GM18507 (cell line): ENCODE measurements at places on chromosomes 7 and 10.

DNA sequence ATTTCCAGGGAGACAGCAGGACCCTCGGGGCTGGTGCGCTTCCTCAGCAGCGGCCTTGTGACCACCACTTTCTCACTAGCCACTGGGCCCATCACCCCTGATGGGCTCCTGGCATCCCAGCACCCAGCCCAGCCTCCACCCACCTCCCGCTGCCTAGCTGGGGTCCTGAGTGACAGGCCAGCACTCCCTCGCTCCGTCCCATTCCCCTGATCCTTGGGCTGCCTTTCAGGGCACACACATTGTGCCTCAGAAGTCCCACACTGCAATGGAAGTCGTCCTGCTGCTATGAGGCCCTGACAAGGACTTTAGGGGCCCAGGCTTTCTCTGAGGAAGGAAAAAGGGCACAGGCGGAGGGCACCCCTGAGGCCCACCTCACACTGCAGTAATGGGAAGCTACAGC is 12.4 kb downstream of the CAMK2B start:
- DNase-seq: no peak

- no peak for DNase-seq
These were observed 4.4 kb downstream of the PTPRE start for GRCh38 chr10:127911218-127911866.

DNA sequence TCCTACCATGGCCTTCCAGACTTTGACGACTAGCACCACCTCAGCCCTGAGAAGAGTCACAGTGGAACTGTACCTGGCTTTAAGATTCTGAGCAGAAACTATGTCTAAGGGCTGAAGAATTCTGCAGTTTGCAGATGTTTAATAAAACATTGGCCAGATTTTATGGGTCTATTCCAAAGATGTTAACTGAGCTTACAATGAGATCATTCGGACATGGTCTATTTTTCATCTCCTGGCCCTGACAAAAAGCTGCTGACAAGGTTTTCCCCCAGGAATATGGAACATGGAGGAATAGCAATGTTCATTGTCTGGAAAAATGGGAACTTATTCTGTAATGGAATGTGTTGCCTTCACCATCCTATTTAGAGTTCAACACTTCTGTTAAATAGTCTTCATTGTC is 66.4 kb downstream of the PTF1A start:
- no peak for DNase-seq

DNA sequence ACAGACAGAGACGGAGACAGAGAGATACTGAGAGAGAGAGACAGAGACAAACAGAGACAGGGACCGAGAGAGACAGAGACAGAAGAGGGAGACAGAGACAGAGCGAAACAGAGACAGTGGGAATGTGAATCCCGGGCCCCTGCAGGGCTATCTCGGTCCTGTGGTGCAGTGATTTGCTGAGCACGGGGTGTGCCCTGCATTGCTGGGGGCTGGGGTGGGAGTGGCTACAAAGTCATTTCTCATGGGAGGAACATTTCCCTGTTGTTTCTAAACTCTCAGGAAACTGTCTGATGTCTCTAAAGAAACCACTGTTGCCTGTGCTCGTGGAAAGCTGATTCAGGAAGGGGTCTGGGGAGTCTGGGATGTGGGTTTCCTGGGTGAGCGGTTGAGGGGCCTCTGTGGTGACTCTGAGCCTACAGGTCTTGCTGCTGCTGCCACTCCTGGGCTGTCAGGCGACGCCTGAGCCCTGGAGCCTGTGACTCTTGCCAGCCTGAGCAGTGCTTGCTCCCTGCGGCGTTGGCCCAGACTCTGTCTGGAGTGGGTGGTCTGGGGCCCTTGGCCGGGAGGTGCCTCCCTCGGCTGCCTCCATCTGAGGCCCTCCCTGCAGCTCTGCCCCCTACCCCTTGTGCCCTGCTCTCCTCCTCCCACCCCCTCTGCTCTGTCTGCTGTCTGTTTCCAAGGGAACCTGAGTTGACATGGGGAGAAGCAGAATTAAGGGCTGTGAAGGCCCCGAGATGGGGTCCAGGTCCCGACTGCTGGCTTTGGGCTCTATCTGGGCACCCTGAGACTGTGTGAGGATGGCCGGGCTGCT is 292.0 kb downstream of the WDR37 start:
- no peak for DNase-seq

GRCh38 chr10:59175538-59176240 is 754 bp upstream of the PHYHIPL start:
- DNase-seq: no peak

- DNase-seq: no peak
These were observed 149.2 kb downstream of the DYNC1I1 start for GRCh38 chr7:95921543-95921942.

DNA sequence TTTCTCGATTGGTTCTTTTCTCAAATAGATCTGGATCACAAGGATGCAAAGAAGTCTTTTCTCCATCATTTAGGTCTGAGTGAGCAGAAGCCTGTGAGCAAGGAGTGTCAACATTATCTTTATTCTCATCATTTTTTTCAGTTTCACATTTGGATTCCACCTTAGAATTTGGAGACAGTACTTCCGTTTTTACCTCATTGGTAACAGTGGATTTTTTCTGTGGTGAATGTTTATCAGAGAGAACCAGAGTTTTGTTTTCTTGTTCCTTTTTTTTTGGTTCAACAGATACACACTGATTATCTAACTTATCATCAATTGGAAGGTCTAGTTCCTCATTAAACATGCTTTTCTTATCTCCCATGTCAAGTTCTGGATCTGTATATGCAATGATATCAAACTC is 151.3 kb downstream of the GALNT11 start:
- DNase-seq: no peak

- DNase-seq: no peak
These were observed 50.5 kb downstream of the VCL start for GRCh38 chr10:74048433-74048832.

GRCh38 chr7:90625562-90625961 is 29.4 kb downstream of the CDK14 start:
- no peak for DNase-seq

DNA sequence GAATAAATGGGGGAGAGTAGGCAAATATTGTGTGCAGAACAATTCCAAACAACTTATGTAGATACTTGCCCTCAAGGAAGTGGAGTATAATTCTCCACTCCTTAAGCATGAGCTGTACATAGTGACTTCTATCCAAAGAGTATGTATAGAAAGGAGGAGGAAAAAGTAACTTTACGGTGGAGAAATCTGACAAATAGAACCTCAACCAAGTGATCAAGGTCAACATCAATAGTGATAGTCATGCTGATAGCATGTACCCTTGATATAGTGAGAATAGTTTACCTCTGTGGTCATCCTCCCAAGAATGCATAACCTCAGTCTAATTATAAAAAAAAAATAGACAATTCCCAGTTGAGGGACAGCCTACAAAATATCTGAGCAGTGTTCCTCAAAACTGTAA is 89.1 kb upstream of the NANOS1 start:
- no peak for DNase-seq

DNA sequence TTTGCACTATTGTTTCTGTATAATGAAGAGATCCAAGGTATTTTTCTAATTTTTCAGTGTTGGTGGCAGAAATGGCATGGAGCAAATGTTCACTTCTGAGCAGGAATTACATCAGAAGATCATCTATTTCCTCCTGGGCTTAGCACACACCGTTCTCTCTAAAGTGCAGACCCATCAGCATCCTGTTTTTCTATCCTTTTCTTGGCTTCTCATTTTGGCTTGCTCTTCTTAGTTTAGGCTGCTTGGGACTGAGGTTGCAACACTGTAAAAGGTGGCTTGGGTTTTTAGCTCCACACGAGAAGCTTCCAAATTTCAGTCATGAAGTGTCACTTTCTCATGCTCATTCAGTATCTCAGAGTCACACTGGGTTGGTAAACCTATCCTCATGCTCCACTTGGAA is 79.9 kb upstream of the SMIM30 start:
- no peak for DNase-seq

DNA sequence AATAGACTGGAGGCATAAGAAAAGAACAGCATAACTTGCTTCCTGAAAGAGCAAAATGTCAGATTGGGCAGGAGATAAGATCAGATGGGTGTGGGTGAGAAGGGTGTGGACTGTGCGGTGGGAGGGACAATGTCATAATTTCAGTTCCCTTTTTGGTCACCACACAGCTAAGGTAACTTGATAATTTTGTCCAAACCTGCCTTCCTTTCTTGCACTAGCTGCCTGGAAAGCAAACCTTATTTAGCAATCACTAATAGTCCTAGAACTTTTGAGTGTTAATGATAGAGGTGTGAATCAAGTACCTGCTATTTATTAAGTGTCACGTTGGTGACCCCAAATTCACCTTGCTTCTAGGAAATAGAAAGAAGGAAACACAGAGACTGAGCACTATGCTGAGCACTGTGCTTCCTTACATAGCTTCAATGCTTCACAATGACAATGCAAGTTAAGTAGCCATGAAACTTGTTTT is 72.4 kb upstream of the SP4 start:
- DNase-seq: peak; percentile 60

DNA sequence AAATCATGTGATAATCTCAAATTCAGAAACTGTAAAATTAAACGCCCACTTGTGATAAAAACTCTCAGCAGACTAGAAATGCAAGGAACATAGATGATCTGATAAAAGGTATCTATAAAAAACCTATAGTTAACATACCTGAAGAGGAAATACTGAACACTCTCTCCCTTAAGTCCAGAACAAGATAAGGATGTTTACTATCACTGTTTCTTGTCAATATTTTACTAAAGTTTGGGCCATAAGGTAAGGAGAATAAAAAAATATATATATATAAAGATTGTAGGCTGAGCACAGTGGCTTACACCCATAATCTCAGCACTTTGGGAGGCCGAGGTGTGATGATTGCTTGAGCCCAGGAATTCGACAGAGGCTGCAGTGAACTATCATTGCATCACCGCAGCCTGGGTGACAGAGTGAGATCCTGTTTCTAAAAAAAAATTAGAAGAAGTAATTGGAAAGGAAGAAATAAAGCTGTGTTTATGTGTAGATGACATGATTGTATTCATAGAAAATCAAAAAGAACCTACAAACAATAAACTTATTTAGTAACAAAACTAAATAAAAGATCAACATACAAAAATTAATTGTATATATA is 28.4 kb downstream of the MPLKIP start:
- no peak for DNase-seq
